Fibroblast of lung (primary cell): ENCODE measurements at places on chromosomes 5 and 9. TPM values are rescaled to one million over a fixed set of nuclear protein-coding genes. Genes with fewer than 3 reads are reported as not detected.

The TRAF1 gene
- polyA plus RNA-seq: 0.58 and 0.93 TPM in 2 replicates

- no peak for DNase-seq
These were observed 6.0 kb downstream of the EEIG1 start for GRCh38 chr9:127974769-127975261.

DNA sequence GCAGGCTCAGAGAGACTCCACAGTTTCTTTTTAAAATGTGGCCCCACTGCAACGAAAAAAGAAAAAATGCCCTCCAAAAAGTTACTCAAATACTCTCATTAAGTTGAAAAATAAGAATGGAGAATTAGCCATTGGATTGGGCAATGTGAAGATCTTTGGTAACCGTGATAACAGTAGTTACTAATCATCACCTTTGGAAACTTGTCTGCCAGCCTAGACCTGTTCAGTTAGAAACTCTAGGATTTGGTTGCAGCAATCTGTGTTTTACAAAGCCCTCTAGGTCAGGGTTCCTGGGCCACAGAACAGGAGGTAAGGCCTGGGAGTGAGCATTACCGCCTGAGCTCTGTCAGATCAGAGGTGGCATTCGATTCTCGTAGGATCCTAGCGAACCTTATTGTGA is 34.2 kb downstream of the VPS13A start:
- no peak for DNase-seq

DNA sequence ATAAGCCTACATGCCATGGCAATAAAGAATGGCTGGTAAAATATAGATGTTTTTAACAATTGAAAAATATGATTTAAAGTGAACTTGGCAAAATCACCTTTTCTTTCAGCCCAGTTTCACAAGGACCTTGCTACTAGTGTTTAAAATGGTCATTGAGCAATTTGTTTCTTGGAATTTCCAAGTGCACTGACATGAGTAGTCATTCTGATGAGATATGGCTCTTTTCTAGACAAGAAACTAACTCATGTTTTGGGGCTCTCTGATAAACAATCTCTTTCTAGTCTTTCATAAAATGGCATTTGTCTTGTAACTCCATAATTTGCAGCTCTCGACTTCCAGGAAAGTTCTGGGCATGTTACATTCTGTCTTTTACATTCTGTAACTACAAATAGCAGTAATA is 176.8 kb downstream of the NR2F1-AS1 start:
- DNase-seq: no peak

DNA sequence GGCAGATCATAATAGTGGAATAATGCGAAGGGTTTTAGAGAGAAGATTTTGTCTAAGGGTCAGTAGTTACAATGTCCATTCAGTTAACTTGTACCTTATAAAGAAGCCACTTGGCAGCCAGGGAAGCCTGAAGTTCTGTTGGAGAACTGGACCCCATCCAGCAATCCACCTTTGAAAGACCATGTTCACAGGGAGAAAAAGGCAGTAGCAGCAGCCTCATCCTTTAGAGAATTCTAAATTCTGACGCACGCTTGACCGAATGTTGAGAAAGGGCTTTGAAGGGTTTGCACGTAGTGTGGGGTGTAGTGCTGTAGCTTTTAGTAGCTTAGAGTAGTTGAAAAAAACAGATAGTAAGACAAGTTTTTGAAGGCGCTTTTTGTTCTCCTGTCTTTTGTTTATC is 42.8 kb downstream of the MCCC2 start:
- no peak for DNase-seq

DNA sequence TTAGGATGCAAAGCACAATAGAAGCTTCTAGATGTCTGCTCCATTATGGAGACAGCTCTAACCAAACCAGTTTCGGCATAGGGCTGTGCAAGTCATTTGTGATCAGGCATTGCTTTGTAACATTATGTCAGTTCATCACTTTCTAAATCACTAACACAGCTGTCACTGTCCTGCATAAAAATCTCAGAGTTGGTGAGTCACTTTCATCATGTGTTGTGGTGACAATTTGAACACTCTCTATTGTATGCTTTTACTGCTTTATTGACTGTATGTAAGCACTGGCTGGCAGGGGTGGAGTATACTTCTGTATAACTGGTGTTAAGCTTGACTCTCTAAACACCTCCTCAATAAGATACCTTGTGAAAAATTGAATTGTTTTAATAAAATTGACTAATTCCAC is 77.9 kb downstream of the SLCO4C1 start:
- no peak for DNase-seq

DNA sequence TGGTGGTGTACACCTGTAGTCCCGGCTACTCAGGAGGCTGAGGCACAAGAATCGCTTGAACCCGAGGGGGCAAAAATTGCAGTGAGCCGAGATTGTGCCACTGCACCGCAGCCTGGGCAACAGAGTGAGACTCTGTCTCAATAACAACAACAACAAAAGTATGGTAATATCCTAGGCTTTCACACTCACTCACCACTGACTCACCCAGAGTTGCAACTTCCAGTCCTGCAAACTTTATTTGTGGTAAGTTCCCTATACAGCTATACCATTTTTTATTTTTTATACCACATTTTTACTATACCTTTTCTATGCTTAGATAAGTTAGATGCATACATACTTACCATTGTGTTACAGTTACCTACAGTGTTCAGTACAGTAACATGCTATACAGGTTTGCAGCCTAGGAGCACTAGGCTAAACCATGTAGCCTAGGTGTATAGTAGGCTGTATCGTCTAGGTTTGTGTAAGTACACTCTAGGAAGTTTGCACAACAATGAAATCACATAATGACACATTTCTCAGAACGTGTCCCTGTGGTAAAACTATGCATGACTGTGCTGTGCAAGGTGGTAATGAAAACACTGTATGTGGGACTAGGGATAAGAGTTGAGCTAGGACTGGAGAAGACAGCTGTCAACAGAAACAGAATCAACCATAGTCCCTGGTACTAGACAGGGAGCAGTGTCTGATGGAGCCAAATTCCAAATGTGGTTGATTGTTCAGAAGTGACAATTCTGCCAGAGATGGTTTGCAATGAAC is 109.5 kb upstream of the RAD23B start:
- DNase-seq: no peak

DNA sequence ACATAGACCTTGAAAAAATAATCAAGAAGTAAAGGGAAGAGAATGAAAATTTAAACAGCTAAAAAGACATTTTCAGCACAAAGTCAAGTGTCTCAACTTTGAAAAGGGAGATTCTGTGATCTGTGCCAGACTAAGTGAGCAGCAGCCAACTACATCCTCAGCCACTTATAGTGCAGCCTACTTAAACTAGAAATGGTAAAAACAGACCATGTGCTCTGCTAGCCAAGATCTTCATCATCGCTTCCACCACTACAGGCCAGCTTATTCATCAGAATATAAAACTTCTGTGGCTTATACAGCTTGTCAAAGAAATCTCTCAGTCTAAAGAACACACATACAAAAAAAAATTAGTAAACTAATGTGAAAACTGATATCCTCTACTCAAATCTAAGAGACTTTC is 63.5 kb downstream of the CEMIP2 start:
- peak; percentile 48 for DNase-seq

DNA sequence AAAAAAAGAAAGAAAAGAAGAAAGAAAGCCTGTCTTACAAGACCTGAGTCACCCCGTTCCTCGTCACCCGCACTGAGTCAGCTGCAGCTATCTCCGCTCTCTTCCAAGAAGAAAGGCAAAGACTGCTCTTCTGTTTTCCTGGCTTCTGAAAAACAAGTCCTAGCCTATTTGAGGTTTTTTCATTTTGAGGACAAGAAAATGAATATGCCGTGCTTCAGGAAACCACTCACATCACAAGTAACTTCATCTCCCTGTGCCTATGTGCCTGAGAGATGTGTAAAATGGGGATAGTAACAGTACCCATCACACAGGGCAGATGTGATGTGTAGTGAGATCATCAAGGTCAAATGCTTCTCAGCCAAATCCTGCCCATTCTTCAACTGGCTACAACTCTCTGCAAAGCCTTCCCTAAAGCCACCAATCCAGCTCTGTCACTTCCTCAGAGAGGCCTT is 78.4 kb downstream of the GLDC start:
- DNase-seq: peak; percentile 92

GRCh38 chr5:67160985-67161384 is 35.6 kb downstream of the CD180 start:
- DNase-seq: peak; percentile 75

GRCh38 chr5:59436364-59437148 is 457.0 kb downstream of the PDE4D start:
- DNase-seq: no peak

DNA sequence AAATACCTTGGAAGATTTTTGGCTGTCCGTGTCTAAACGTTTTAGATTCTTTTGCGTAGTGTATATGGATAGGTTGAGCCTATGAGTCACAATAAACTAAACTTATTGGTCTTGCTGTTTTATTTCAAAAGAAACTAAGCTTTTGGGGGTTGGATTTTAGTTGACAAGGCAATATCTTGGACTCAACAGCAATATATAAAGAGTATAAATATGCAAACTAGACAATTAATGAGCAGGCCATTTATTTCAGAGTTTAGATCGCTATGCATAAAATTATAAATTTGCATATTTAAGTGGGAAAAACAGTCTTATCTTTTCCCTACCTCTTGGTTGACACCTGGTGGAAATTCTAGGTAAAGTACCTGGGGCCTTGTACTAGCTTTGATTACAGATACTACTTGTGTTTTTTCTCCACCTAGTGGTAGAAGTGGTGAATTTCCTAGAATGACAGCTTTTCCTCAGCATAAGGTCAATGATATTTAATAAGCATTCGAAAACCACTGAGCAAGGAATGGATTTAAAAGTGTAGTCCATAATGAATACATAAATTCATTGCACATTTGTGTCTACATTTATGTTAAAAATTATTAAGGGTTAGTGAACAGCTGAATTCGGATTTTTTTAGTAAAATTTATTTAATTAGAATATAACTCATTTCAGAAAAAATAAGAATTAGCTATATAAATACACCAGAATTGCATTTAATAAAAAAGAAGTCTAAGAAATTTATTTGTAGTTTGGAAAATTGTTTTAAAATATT is 1.7 kb upstream of the ARRDC3 start:
- peak; percentile 96 for DNase-seq

- DNase-seq: no peak
These were observed 835 bp downstream of the MCIDAS start for GRCh38 chr5:55226027-55226933.

- DNase-seq: no peak
These were observed 180.2 kb downstream of the DENND1A start for GRCh38 chr9:123749580-123750202.

GRCh38 chr9:109506097-109506712 is 8.1 kb upstream of the PTPN3 start:
- no peak for DNase-seq

GRCh38 chr5:175520321-175520720 is 42.0 kb downstream of the SFXN1 start:
- DNase-seq: no peak

DNA sequence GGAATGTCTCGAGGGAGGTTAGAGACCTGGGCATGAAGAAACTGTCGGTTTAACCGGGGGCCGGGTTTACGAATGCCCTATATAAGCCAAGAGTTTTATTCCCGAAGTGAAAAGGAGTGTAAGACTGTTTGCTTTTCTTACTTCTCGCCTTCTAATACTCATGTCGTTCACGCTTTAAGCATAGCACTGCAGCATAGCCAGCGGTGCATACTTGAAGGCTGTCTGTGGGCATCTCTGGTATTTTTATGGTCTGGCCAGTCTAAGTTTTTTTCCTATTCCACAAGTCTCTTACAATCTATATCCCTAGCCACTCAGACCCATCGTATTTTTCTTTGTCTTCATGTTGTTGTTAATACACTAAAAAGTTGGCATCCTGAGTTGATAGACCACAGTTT is 1.2 kb downstream of the UHRF2 start:
- DNase-seq: peak; percentile 46

GRCh38 chr9:129737479-129738274 is 15.2 kb downstream of the PTGES start:
- peak; percentile 43 for DNase-seq

DNA sequence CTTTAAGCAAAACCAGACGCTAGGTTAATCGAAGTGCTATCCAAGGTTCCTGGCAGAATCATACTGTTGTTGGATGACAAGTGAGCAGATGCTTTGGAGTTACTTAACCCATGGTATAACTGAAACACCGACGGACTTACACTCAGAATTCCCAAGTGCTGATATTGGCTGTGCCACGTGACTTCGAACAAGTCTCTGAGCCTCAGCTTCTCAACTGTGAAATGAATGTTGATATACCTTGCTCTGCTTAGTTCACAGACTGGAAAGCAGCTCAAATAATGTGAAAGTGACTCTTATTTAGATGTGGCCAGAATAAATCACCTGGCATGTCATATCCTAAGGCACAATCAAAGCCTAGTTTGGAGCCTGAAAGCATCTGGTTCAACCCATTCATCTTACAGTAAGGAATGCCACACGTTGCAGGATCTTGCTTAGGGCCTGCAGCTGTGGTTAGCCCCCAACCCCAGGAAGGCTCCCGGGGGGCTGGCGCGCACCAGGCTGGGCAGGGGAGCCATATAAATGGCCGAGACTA is 759 bp downstream of the GEMIN5 start:
- peak; percentile 12 for DNase-seq

GRCh38 chr9:99433095-99433494 is 211.0 kb downstream of the SEC61B start:
- no peak for DNase-seq

DNA sequence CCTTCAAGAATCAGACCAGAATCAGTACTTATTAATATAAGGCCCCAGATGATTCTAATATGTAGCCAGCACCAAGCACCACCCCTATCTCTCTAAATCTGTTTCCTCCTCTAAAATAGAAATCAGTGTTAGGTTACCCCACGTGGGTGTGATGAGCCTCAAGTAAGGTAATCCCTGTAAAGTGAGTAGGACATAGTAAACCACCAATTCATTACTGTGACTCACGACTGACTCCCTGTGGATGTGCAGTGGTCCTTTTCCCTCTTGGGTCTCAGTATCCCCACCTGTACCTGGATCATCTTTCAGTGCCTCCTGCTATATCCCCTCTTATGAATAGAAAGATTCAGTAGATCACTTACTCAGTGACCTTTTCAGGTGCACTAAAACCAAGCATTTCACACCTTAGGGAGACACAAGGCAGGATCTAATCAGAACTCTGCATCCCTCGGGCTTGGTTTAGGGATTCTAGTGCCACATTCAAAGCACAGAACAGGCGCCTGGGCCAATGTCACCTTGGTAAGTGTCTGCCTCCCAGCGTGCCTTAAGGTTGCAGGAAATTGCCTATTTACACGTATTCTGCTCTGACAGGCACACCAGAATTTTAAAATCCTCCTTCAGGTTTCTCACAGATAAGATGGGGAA is 12.2 kb upstream of the ALDH1B1 start:
- no peak for DNase-seq

- peak; percentile 20 for DNase-seq
These were observed 26.6 kb upstream of the DAB2 start for GRCh38 chr5:39451276-39451941.

DNA sequence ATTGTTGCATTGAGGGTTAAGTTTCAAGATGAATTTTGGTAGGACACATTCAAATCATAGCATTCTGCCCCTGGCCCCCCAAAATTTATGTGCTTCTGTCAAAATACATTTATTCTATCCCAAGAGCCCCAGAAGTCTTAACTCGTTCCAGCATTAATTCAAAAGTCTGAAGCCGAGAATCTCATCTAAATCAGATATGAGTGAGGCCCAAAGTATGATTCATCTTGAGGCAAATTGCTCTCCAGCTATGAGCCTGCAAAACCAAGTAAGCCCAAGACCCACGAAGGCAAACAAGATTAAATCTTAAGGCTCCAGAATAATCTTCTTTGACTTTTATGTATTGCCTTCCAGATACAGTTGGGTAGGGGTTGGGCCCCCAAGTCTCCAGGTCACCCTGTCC is 19.2 kb downstream of the TNPO1 start:
- peak; percentile 34 for DNase-seq
